CD4-positive, alpha-beta memory T cell (primary cell): ENCODE measurements at places on chromosomes 1 and 21.

DNA sequence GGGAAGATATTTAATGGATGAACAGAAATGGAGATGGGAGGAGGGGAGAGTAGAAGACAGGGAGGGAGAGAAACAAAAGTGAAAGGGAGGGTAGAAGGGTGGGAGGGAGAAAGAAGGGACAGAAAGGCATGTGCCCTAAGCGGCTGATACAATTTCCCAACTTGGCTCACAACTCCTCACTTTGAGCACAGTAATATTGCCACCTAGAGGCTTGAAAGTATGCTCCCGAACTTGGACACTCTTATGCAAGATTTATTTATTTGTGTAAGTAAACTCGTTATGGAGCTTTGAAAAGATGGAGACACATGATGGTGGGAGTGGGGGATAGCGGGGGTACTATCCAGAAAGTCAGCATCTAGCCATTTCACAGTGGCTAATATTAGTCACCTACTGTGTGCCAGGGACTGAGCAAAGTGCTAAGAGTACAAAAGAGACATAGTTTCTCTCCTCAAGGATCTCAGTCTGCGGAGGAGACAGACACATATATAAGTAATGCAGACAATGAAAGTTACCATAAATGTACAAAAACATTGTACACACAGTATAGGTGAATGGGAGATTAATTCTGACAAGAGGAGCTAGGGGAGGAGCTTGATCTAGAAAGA is 189.7 kb downstream of the SEC16B start:
- no peak for DNase-seq

DNA sequence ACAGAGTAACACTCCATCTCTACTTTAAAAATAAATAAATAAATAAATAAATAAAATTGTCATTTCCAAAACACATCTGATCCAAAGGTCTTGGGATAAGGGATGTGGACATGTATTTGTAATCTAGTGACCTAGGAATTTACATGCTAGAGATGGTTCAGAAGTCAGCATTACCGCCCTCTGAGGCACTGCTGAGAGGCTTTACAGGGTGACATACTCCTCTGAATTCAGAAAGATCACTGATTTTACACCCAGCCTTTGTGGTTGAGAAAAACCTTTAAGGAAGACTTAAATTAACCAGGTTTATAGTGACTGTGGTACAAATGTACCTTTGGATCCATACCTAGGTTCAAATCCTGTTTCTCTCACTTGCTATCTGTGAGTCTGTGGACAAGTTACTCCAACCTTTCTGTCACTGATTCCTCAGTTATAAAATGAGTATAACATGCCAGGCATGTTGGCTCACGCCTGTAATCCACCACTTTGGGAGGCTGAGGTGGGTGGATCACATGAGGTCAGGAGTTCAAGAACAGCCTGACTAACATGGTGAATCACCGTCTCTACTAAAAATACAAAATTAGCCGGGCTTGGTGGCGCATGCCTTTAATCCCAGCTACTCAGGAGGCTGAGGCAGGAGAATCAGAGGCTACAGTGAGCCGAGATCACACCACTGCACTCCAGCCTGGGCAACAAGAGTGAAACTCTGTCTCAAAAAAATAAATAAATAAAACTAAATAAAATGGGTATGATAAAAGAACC is 20.1 kb downstream of the OSBPL9 start:
- DNase-seq, result no peak

DNA sequence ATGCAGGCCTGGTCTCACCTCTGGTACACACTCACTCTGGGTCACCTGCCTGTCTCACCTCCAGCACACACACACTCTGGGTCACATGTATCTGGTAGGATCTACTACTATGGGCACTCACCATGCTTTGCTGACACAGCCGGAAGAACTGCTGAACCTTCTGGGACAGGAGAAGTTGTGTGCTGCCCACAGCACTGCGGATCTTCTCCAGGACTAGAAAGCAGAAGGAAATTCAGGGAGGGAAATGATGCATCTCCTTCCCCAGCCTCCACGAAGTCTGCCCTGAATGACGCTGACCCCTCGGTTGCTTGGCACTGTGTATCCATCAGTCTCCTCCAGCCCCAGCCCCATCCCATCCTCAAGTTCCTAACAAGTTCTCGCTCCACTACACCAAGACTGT is 7.9 kb upstream of the SMIM12 start:
- no peak for DNase-seq

DNA sequence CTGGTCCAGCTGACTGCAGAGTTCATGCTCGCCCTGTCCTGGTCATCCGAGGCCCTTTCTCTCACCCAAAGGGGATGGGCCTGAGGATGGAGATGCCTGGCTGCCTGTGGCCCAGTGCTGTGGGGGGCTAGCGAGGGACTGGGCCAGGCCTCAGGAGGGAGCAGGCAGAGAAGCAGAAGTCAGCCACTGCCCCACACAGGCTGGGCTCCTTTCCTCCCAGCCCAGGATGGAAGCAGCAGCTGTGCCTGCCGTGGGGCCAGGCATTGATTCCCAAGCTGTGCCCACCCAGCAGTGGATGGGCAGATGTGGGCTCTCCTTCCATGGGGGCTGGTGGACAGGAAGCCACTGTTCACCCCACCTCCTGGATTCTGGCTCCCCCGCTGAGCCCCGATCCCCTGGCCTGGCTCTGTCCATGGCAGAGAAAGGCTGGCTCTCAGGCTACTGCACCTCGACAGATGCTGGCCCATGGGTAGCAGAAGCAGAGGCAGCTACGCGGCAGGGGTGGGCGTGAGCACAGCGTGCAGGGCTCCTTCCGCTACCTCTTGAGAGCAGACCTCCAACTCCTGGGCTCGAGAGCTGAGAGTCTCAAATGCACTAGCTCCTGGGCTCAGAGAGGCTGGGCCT is 24.6 kb downstream of the RUNX3 start:
- no peak for DNase-seq

DNA sequence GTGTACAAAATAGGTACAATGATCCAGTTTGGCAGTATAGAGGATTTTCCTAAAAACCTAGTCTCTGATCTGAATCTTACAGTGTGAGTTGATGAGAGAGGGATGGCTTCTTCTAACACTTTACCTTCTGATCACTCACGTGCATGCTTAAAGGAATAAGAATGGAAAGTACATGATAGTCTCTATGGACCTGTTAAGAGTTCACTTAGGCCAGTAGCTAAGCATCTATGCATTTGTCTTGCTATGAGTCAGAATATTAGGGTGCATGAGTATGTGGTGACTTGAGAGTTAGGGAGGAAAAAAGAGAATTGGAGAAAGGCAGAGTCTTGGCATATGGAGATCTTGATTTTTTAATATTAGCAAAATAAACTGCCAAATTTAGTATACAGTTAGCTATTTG is 206.3 kb downstream of the COL11A1 start:
- no peak for DNase-seq

DNA sequence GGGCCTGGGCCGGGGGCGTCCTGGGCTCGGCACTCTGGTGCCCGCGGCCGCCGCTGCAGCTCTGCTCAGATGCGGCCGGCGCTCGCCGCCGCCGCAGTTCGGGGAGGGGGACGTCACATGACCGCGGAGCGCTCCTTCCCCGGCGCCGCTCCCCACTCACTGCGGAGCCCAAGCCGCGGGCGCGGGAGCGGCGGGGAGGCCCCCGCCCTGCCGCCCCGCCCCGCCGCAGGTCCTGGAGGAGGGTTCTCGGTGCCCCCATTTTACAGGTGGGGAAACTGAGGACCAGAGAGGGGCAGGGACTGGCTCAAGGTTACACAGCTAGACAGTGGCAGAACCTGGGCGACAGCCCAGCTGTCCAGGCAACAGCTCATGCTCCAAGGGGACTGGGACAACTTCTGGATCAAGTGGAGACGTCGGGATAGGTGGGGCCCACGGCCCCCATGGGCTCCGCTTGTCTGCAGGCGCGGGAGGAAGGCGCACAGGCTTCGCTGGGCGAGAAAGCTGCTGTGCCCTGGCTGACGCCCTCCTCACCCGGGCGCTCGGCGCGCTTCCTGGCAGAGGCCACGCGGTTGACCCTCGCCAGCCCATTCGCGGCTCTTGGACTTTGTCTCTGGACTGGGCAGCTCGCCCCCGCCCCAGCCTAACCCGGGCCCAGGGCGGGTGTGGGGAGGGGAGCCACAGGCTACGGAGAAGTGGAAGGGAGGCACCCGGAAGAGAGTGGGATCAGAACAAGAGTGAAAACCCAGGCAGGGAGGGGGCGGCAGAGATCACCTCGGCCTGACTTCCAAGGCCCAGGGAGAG is at the start of gene RAP1GAP:
Gene RAP1GAP, minus strand, starts transcription at position 100 of the 801 bp plus-strand sequence. CDS start 49,325 bp downstream, outside the sequence.
- peak; percentile 40 for DNase-seq

- DNase-seq, result no peak
Measured at GRCh38 chr1:102163799-102164198, 167.1 kb upstream of the OLFM3 start.

DNA sequence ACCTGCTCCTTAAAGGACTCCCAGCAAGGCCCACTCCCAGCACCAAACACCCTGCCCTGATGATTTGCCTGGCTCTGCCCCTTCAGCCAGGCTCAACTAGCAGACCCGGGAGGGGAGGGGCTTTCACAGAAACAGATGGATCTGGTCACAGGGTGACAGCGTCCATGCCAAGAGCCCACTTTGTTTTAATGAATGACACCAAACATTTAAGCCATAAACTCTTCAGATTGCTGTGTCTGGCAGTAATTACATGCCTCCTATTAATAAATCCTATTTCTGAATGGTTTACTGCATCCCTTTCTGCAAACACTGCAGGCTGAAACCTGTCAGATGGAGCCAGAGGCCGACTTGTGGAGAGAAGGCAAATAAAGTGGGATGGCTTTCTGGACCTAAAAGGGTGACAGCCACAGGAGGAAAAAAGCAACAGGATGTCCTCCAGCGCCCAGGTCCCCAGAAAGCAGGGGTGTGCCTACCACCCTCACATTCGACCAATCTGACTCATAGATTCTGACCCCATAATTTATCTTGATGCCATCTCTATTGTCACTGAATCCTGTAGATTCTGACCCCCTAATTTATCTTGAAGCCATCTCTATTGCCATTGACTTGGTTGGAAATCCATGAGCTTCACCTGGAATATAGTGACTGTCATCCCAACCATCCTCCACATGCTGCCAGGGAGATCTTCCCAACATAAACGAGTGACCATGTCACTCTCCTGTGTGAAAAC is 200.9 kb downstream of the PLPP3 start:
- no peak for DNase-seq

- no peak for DNase-seq
Measured at GRCh38 chr21:15978215-15978738, 248.5 kb downstream of the USP25 start.

DNA sequence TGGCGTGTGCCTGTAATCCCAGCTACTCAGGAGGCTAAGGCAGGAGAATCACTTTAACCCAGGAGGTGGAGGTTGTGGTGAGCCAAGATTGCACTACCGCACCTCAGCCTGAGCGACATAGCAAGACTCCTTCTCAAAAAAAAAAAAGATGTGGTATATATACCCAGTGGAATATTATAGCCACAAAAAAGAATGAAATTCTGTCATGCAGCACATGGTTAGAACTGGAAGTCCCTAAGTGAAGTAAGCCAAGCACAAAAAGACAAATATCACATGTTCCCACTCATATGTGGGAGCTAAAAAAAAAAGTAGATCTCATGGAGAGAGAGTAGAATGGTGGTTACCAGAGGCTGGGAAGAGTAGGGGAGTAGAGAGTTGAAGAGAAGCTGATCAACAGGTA is 18.7 kb downstream of the PSMB4 start:
- DNase-seq, result no peak

DNA sequence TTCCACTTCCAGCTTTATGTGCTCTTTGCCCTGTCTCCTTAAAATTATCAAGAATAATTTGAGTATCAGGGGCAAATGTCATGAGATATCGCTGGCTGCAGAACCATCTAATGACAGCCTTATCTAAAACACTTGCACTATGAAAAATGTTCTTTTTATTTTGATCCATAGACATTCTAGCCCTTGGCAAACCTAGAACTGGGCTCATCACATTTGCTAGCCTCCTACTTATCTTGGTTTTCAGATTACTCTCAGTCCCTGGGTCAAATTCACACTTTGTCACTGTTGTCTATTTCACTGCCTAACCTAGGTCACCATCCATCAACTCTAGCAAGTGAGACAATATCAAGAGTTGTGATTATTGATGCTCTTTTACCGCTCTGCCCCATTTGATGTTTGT is 59.9 kb upstream of the IPO9 start:
- no peak for DNase-seq

DNA sequence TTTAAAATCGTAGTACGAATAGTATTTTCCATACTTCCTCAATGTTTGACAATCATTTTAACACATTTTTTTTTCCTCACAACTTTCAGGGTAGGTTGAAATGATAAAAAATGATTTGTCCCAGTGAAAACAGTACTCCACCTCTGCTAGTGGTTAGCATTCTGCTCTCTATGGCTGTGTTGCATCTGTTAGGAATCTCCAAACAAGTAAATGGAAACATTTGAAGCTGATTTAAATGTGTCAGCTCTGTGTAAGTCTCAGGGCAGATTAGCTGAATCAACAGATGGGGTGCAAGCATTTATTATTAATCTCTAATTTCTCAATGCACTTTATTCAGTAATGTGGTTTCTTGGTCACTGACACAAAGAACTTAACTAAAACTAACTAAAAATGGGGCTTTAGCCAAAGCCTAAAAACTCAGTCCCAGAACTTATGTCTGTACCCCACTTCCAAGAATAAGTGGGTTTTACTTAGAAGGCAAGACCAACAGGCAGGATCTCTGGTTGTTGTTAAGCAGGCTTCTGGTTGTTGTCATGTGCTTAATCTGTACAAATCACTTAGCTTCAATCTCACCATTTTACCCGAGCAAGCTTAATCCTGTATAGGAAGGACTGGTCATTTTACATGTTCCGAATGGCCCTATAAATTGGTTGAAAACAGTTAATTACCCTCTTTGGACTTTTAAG is 67.8 kb downstream of the PRRX1 start:
- DNase-seq, result no peak

DNA sequence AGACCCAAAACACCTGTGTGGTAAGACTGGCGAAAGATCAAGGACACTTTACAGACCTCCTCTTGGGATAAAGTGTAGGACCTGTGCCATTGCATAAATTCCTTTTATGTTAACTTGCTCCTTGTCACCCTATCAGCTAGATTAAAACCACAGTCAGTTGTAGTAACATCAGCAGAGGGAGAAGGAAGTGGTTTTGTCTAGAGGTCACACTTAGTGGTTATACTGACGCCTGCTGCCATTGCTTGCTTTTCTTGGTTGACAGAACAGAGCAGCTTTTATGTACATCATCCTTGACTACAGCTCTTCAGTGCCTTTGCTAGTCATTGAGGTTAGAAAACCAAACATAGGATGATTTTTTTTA is 101.4 kb downstream of the PBX1 start:
- DNase-seq, result peak; percentile 3

DNA sequence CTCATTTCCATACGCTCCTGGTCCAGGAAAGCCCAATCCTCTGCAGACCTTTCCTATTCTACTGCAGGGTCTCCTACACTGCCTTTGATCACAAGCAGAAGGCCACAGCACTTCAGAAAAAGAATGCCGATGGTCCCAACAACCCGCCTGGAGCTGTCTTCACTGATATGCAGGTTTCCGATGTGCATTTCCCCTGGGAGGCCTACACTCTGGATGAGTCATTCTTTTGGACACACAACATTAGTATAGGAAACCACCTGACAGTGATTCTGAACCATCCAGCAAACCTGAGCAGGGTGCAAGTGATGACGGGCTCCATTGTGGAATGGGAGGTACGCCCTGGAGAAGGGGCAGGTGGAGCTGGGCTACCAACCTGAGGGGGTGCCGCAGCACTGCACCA is 15.0 kb downstream of the PCAT6 start:
- DNase-seq, result no peak

GRCh38 chr1:150820730-150821512 is 12.9 kb upstream of the CTSK start:
- no peak for DNase-seq

GRCh38 chr1:101235696-101236515 is 913 bp upstream of the S1PR1 start:
- DNase-seq, result peak; percentile 79
